ENCODE measurements at places on chromosomes 12 and 14.

GRCh38 chr14:20667957-20668356, 16.4 kb upstream of the RNASE4 start:
- no peak for DNase-seq

DNA sequence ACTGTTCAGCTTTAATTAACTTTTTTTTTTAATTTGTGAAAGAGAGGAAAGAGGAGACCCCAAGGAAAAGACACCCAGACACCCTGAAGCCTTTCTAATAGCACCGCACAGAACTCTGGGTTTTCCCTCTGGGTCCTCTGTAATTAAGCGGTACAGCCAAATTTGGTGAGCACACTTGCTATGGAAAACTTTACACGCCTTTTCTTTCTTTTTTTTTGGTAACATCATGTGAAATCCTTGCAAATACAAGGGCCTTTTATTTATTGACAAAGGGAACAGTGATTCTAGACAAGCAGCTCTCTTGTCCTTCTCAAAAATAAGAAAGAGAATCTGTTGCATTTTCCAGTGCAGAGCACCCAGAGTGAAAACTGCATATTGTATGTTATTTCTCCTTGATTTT, 44.4 kb upstream of the CPM start:
- DNase-seq: no peak

GRCh38 chr12:22499445-22499844, 44.9 kb downstream of the C2CD5 start:
- no peak for DNase-seq

DNA sequence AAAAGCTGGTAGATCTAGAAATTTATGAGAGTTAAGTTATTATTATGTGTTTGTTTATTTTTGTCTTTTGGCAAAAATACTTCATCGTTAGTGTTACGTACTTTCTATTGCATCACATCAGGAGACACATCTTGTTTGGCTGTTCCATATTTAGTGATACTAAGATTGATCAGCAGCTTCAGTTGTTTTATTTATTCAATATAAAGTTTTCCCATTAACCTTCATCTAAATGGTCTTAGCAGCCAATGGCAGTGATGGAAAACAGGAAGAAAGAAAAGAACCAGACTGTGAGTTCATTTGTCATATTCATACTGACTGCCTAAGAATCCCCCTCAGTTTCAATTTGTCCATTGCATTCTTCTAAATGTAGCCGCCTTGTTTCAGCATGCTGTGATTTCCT, 122.3 kb downstream of the METTL25 start:
- no peak for DNase-seq

DNA sequence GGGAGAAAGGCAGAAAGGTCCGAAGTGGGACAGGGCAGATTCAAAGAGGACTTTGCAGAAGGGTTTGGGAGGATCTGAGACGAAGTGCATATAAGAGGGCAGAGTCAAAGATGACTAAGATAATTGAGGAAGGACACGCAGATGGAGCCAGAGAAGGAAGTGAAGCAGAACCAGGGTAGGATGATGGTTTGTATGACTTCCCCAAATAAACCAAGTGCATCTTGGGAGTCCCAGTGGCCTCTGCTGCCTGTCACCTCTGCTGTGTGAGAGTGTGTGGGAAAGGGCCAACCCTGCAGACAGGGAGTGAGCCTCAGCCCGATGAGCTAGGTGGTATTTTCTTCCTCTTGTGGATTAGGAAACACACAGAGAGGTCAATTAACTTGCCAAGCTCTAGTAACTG, 36.8 kb downstream of the FLVCR2 start:
- DNase-seq: no peak

DNA sequence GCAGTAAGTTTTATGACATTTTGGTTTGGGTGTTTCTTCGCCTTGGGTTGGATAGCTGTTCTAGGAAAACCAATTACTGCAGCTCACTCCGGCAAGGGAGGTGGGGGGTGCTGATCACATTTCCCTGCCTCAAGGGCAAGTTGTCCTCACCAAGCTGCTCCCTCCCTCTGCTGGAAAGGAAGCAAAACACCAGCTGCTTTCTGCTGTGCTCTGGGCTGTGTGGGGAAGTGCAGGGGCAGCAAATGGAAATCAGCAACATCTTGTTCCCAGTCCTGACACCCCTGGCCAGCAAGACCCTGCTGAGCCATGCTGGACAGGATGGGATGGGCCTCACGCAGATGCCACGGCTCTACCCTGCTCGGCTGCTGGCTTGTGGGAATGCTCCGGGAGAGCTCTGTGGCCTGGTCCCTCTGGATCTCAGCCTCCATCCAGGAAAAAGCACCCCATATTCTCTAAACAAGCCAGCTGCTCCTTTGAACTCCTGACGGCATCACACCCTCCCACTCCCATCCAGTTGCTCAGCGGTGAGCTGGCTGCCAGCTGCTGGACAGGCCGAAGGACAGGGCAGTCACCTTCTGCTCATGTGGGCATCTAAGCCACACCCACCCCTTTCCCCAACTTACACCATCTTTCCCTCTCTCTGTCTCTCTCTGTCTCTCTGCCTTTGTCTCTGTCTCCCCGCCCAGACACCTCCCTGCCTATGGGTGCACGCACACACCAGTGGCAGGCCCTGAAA, 52.4 kb upstream of the EIF5 start:
- DNase-seq: no peak

DNA sequence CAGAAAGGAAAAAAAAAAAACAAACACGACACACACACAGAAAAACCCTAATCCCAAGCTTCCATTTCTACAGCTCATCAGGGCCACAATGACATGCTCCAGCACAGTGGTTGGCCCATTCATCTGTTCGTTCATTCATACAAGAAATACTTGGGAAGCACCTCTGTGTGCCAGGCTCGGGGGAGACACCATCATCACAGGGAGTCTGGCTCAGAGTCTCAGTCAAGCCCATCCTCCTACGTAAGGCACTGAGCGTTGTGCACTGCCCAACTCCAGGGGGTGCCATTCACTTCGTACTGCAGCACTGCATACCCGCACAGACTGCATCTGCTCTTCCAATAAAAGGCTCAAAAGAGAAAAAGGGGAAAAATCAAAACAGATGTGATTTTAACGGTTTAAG, 15.3 kb downstream of the VPS37B start:
- DNase-seq: no peak

GRCh38 chr12:123849517-123849916, 87.4 kb downstream of the DNAH10 start:
- no peak for DNase-seq

- no peak for DNase-seq
Measured at GRCh38 chr14:28468191-28469151, 298.1 kb upstream of the FOXG1 start.

DNA sequence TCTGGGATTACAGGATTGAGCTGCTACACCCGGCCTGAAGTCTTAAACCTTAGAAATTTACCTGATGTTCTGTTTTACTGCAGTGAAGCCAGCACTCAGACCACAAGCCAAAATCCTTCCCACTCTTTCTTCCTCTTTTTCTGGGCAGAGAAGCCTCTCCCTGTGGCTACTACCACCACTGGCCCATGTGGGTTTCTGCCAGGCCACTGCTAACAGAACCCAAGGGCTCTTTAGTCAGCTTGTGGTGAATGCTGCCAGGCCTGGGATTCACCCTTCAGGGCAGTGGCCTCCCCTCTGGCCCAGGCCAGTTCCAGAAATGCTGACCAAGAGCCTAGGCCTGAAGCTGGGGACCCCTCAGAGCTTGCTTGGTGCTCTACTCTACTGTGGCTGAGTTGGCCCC, 35.3 kb downstream of the GAS2L3 start:
- DNase-seq: no peak

- DNase-seq: no peak
Measured at GRCh38 chr12:6205144-6205539, 4.9 kb downstream of the CD9 start.

DNA sequence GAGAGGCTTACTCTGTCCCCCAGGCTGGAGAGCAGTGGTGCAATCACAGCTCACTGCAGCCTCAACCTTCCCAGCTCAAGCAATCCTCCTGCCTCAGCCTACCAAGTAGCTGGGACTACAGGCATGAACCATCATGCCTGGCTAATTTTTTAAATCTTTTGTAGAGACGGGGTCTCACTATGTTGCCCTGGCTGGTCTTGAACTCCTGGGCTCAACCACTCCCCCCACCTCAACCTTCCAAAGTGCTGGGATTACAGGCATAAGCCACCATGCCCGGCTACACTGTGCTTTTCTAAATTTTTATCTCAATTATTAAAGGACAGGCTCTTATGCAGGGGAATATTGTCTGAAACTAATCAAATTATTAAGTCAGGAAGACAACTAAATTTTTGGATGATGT, 44.6 kb downstream of the EML1 start:
- no peak for DNase-seq

- no peak for DNase-seq
Measured at GRCh38 chr12:108821407-108822397, 35.7 kb downstream of the SSH1 start.
